Activated T-cell treated with anti-CD3 and anti-CD28 coated beads, Interleukin-2, amount 50 U/mL, for 4 hours (primary cell): ENCODE measurements at places on chromosomes 3 and 15.

- no peak for DNase-seq
Observed at GRCh38 chr3:170766253-170766652, 103.7 kb downstream of the RPL22L1 start.

- no peak for DNase-seq
Observed at GRCh38 chr3:145017959-145018358, 1046.3 kb downstream of the DIPK2A start.

DNA sequence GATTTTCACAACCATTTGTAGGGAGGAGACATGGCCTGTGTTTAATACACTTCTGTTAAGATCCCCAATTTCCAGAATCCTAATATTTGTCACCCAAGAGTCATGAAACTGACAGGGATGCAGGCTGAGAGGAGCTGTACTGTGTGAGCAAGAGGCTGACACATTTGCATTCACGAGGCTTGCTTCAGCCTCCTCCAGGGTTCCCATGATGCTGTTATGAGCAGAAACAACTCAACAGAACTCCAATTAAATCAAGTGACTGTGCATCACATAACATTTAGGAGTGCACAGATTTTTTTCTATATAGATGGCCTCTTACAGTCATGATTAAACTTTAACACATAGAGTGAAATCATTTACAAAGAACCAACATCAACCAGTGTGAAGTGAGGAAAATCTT, 292.3 kb upstream of the STT3B start:
- DNase-seq = no peak

- DNase-seq = no peak
Observed at GRCh38 chr15:46322753-46323152, 687.9 kb downstream of the SQOR start.

DNA sequence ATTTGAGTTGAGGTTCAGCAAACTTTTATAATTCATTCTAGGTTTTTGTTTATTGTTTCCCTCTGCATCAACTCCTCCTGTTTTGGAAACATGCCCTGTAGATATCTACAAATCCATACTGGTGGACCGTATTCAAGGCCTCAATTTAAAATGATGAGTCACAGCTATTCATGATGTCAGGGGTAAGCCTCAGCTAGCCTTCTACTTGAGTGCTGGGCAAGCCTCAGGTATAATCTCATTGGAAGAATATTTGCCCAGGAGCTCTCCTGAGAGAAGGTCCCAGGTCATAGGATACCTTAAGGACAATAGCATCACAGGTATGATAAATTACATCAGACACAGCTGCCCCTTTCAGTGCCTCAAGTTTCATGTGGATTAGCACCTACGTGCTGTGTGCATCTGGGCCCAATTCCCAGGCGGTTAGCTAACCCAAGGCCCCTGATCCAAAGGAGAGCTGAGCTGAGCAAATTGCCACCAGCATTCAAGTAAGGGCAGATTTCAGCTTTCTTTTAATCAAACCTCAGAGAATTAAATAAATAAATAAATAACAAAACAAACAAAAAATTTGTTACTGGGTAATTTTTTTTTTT, 87.5 kb downstream of the KCNMB2 start:
- DNase-seq = no peak

DNA sequence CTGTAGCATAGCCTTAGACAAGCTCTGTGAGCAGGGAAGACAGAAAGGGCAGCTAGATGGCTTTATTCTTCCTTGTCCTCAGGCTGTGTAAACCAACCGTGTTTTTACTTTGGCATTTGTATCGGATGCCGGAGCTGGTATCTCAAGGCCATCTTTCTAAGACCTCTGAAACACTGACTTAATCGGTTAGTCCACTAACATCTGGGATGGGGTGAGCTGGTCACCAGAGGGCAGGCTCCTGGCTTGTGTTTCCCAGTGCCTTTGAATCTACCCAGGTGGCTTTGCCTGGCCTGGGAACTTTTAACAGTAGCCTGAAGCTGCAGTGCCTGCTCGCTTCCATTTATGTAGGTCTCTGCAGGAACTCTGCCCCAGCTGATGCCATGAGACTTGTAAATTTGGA, 252.7 kb downstream of the NR1D2 start:
- no peak for DNase-seq

DNA sequence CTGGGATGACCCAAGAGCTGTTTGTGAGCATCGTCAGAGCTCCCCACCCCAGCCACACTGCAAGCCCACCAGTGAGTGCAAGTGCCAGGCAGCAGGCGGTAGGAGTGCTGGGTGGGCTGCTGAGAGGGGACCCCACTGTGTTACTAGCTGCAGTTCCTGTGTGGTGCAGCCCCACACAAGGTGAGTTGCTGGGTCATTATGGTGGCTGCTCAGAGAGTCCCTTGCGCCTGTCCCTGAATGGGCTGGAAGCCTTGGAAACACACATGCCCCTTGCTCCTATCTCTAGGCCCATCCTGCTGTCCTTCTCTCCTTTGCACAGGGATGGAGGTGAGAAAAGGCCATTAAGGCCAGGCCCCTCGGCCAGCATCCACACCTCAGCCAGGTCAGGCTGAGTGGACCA, 83.7 kb downstream of the SEC22A start:
- DNase-seq = no peak
